ENCODE measurements at places on chromosomes 7 and 10.

DNA sequence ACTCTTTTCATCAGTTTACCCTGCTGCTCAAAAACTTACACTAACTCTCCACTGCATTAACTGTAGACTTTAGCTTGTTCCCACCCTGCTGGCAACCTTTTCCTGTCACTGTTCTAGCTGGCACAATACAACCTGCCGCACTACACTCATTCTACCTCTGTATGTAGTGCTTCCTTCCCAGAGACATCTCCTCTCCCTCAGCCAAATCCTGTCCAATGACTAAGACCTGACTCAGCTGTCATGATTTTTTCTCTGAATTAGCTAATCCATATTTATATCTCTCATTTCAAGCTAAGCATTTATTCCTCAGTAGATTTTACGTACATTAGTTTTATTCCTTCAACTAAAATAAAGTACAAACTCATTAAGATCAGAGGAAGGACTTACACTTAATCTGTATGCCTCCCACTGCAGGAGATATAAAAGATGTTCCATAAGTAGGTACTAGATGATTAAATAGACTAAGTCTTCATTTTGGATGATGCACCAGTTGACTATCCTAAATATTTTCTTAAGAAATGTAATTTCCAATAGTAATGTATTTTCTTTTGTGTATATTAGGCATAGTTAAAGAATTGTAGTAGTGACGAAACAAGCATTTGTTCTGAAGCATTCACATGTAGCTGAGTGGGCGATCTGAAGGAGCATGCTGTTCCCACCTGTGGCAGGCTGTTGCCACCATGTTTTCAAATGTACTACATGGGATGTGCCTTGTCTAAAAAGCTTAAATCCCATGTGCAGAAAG lies 189.1 kb downstream of the SKAP2 start:
- DNase-seq: no peak

DNA sequence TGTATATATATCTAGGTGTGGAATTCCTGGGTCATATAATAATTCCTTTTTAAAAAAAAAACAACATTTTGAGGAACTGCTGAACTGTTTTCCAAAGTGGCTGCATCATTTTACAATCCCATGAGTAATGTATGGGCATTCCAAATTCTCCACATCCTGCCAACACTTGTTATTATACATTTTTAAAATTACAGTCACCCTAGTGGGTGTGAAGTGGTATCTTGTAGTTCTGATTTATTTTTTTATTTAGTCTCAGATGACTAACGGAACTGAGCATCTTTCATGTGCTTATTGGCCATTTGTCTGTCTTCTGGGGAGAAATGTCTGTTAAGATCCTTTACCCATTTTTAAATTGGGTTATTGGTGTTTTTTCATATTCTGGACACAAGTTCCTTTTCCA lies 12.0 kb upstream of the KLHL7 start:
- DNase-seq: no peak

- DNase-seq: no peak
These were observed 23.0 kb upstream of the KMT2E start for GRCh38 chr7:104990983-104991382.

GRCh38 chr10:89216056-89216455 lies 8.9 kb upstream of the CH25H start:
- no peak for DNase-seq

- DNase-seq: no peak
These were observed 172.5 kb upstream of the SVIL start for GRCh38 chr10:29807163-29807806.

DNA sequence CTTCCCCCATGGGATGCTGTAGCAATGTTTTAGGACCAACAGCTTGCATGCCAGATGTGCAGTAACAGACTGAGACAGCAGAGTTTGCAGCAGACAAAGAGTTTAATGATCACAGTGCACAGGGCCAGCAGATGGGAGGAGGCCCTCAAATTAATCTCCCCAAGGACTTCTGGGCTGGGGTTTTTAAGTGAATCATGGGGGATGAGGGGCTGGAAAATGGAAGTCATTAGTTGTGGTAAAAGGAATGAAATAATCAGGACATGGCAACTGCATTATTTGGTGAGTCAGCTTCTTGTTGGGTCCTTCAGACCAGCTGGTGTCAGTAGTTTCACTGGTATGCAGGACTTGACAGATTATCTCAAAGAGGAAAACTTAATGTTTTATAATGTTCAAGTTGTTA lies 12.6 kb upstream of the NRBF2 start:
- no peak for DNase-seq

- no peak for DNase-seq
These were observed 430.5 kb downstream of the MDFIC start for GRCh38 chr7:115352375-115352774.

DNA sequence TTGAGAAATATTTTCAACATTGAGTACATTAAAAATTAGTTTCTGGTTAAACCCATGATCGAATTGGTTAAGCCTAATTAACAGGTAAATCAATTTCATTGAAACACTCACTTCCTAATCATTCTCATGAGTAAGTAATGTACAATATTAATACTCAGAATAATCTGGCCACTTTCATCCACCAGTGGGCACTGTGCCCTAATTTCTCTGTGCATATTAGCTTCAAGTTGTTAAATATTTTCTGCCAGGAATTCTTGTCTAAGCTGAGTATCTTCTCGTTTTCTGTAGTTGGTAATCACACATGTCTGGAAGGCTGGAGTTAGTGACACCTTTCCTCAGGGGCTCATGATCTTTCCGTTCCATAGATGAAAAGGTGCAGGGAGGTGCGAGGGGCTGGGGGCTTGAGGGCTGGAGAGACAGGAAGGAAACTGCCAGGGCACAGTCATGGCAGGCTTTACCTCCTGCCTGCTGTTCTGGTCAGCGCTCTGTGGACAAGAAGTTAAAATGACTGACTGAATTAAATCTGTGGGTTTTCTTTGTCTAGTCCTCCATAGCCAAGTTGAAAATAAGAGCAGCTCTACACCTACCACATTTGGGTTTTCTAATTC lies 71.9 kb downstream of the WIPF3 start:
- no peak for DNase-seq

- DNase-seq: no peak
These were observed 116.8 kb upstream of the BMPER start for GRCh38 chr7:33788531-33788930.

DNA sequence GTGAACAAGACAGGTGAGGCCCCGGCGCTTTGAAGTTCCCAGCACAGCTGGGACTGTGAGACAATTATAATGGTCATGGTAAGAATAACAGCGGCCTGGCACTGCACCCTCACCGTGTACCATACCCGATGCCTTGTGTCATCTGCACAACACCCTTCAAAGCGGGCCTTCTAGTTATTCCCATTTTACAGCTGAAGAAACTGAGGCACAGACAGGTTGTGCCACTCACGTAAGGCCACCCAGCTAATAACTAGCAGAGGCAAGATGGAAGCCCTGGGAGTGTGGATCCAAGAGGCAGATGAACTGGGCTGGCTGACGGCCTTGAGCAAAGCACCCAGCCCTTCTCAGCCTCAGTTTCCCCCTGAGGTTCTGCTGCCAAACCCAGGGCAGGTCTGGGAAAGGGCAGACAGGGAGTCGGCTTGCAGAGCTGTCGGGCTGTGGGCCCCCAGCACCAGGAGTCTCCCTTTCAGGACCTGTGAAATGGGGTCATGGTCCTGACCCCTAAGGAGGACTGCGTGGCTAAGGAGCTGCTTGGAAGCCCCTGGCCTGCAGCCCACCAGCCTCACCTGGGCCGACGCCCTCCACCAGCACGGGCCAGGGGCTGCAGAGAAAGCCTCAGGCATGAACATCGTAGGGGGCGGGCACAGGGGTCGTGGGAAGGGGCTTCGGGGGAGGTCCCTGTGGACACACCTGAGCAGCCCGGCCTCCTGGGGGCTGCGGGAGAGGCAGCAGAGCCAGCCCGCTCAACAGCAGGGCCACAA lies 15.3 kb upstream of the LFNG start:
- DNase-seq: no peak

DNA sequence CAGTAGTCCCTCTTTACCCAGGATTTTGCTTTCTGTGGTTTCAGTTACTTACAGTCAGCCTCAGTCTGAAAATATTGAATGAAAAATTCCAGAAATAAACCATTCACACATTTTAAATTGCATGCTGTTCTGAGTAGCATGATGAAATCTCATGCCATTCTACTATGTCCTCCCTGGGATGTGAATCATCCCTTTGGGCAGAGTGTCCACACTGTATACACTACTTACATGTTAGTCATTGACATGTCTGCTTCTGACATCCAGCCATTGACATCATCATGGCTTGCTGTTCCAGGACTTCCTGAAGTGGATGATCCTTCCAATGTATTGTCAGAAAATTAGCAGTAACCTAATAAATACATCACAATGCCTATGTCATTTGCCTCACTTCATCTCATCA lies 34.6 kb upstream of the MALRD1 start:
- no peak for DNase-seq

DNA sequence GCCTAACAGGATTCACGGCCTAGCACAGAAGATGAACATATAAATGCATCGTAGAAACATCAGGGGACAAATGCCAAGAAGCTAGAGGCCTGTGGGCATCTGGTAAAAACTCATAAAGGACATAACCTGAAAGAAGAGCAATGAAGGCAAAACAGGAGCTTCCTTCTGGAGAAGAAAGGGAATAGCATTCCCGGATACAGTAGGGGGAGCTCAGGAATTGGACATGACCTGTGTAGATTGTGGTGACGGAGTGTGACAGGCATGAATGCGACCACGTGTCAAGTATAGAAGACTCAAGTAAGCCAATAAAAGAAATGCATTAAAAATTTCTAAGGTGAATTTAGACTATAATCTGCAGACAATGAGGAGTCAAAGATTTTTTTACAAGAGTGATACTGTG lies 270.1 kb downstream of the AGMO start:
- no peak for DNase-seq

DNA sequence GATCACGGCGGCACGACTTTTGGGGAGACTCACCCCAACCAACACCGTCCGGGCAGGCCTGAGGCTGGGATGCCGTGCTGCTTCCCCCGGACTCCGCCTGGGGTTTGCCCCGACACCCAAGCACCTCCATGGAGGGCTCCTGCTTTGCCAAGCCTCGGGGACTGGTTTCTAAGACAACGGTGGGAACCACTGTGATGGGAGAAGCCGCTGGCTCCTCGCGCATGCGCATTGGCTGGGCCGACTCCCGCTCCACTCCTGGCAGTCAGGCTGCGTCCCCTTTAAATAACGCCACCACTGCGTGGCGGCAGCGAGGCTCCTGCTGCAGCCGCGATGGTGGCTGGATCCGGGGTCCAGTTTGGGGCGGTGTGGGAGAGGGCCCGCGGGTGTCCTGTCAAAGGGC lies 201.0 kb downstream of the ZNF716 start:
- no peak for DNase-seq

- DNase-seq: no peak
These were observed 84.0 kb downstream of the ORC5 start for GRCh38 chr7:104123786-104124185.

- DNase-seq: no peak
These were observed 118.0 kb downstream of the OTUD1 start for GRCh38 chr10:23556727-23557440.

- DNase-seq: no peak
These were observed 61.1 kb downstream of the MKI67 start for GRCh38 chr10:128064970-128065580.

DNA sequence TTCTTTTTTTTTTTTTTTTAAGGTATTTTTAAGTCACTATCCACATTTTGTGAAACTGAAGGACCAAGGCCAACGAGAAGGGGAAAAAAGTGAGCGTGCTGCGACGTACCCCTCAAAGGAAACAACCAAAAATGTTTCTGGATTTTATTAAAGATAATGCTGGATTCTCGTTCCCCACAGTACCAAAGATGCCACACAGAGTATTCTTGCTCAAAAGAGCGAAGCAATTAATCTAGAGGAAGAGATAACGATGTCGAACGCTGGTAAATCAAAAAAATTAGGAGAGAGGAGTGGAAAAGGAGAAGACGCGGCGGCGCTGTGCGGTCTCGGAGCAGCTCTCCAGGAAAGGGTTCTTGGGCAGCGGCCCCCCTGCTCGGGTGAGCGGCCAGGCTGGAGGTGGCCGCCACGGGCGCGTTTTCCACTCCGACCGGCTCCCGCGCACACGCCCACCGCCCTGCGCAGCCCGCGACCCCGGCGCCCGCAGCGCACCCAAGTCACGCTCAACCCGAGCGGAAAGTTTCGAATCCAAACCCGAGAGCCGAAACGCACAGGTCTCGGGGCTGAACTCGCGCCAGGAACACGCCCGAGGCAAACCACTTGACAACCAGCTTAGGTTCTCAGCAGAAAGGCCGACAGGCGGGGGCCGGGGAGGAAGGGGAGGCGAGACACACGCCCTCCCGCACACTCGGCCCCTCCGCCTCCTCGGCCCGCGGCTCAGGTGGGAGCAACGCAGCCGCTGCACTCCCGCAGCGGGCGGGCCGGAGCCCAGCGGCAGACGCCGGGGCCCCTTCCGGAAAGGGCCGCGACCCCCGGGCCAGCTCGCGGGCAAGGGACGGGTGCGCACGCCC lies 989 bp downstream of the SRPK2 start:
- DNase-seq: peak; percentile 18

DNA sequence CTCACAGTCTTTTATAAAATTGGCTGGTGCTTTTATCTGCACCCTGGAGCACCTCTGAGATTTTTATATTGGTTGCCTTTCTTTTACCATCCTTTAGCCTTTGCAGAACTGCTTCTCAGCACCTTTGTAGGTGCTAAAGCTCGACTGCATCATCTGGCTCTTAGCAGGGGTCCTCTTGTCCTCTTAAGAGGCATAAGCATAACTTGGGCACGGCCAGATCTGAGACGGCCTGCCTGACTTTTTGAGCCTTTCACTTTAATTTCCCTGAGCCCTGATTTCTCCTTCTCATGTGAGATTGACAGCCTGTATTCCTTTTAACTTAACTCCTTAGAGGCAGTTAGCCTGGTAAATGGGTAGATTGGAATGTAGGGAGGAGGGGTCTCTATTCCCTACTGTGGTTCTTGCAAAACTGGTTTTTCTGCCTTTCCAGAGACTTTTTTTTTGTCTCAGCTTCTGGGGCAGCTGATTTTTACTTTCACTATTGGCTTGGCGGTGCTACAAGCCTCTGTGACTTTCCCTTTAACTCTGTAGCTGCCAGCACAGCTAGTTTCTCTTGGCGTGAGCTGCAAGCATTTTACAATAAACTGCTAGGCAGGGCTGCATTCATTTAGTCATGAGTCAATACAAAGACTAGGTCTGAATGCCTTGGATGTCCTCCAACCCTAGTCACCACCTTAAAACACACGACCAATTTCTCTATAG lies 24.0 kb downstream of the ZPBP start:
- DNase-seq: no peak

- no peak for DNase-seq
These were observed 24.3 kb downstream of the SLC25A28 start for GRCh38 chr10:99595770-99596465.

GRCh38 chr10:28375399-28376354 lies 72.8 kb upstream of the MPP7 start:
- no peak for DNase-seq

GRCh38 chr10:47146572-47146971 lies 153.4 kb upstream of the GDF10 start:
- no peak for DNase-seq

Measured in stimulated activated CD8-positive, alpha-beta memory T cell treated with anti-CD3 and anti-CD28 coated beads, Interleukin-7, amount 100 ng/mL, for 48 hours (primary cell).